Ovary (tissue), 10 donors: ENCODE measurements at places on chromosomes 1 and 21.

GRCh38 chr1:204283711-204284651 is 70.2 kb upstream of the GOLT1A start:
- H3K36me3 ChIP-seq: no peaks in the 10 kb centered on the region
- H3K4me1 ChIP-seq: peaks cover 20% of the 10 kb centered on the region
- H3K27me3 ChIP-seq: no peaks in the 10 kb centered on the region
- H3K4me3 ChIP-seq: no peak overlapping the region
- no peak for DNase-seq

DNA sequence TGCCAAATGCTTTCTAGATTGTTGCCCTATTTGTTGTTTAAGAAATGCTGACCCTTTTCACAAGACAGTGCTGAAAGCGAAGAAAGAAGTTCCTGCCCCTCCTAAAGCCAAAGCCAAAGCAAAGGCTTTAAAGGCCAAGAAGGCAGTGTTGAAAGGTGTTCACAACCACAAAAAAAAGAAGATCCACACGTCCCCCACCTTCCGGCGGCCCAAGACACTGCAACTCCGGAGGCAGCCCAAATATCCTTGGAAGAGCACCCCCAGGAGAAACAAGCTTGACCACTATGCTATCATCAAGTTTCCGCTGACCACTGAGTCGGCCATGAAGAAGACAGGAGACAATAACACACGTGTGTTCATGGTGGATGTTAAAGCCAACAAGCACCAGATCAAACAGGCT is 55.7 kb downstream of the PSMG1 start:
- no peaks in the 10 kb centered on the region for H3K36me3 ChIP-seq
- H3K4me1 ChIP-seq: no peaks in the 10 kb centered on the region
- no peaks in the 10 kb centered on the region for H3K27me3 ChIP-seq
- H3K27ac ChIP-seq: no peak overlapping the region

DNA sequence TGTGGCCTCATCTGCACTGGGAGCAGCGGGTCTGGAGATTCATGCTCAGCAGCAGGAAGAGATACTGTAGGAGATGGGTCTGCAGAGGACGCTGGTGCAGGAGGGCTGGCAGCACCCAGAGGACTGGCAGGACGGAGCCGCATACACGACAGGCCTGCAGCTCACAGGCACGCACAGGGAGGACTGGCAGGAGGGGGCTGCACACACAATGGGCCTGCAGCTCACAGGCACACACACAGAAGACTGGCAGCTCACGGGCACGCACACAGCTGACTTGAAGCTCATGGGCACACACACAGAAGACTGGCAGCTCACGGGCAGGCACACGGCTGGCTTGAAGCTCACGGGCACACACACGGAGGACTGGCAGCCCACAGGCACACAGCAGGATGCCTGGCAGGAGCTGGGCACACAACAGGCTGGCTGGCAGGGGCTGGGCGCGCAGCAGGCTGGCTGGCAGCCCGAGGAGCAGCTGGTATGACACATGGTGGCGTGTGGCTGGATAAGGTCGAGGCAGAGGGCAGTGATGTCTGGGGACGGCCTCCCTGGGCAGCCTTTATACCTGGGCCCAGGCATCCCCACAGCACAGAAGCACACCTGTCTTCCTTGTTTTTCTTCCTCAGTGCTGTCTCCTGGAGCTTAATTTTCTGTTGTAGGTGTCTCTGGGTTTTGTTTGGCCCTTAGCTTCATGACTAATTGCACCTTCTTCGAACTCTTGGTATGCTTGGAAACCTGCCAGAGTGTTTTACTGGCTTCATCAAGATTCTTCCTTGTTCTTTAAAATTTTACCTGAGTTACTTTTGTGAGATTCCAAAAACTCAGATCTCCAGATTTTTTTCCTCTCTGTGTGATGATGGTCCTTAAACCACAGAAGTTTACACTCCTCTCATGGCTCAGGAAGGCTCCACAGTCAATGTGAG is at the start of gene KRTAP12-2:
Gene KRTAP12-2 (minus strand): TSS at position 527 of the 920 bp plus-strand sequence. CDS start 41 bp downstream, at position 486.
- H3K4me1 ChIP-seq: no peaks in the 10 kb centered on the region
- H3K4me3 ChIP-seq: no peak within 1 kb of the TSS
- DNase-seq: no peak
- no peaks in the 10 kb centered on the region for H3K27me3 ChIP-seq
- H3K27ac ChIP-seq: no peak within 1 kb of the TSS

DNA sequence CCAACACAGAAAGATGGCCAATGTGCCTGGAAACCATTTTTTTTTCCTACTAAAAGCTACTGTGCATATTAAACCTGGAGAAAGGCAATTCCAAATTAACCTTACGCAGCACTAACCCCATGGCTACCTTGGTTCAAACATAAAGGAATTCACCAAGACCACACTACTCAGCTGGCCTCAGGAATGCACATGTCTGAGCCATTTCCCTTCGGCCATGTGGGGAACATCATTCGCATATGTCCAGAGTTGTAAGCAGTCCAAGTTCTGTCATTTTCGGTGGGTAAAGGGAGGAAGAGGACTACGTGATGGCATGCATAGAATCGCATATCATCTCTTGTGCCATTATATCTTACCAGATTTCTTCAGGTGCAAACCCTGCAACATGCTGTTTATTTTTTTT is 175.4 kb downstream of the NTMT2 start:
- no peaks in the 10 kb centered on the region for H3K36me3 ChIP-seq
- no peak overlapping the region for H3K27ac ChIP-seq
- no peak overlapping the region for H3K4me3 ChIP-seq
- no peaks in the 10 kb centered on the region for H3K27me3 ChIP-seq

DNA sequence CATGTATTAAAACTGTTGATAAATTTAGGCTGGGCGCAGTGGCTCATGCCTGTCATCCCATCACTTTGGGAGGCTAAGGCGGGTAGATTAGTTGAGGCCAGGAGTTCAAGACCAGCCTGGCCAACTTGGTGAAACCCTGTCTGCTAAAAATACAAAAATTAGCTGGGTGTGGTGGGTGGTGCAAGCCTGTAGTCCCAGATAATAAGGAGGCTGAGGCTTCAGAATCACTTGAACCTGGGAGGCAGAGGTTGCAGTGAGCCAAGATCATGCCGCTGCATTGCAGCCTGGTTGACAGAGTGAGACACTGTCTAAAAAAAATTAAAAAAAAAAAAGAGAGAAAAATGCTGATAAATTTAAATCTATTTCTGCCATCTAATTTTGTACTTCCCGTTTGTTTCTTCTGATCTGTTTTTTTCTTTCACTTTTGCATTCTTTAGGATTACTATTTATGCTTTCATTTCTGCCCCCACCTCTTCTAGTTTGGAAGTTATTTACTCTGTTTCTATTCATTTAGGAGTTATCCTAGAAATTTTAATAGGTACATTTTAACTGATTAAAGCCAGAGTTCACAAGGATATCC is 3.2 kb upstream of the DENND1B start:
- H3K4me1 ChIP-seq: no peaks in the 10 kb centered on the region
- DNase-seq: no peak
- no peaks in the 10 kb centered on the region for H3K27me3 ChIP-seq
- H3K36me3 ChIP-seq: no peaks in the 10 kb centered on the region
- H3K27ac ChIP-seq: no peak overlapping the region
- no peak overlapping the region for H3K4me3 ChIP-seq

DNA sequence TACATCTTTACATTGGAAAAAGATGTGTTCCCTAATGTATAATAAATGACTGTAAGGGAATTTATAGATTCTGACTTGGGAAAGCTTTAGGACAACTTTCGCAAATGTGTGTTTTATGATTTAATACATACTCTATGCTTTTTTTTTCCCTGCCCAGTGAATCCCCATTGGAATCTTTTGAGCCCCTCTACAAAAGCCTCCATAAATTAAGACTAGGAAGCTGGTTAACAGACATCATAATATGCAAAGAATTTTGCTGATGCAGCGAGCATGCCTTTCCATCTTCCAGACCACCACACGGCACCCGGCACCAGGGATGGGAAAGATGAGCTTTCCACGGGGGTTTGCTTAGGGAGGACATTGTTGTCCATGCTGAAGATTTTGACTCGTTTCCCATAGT is 156.1 kb upstream of the IVNS1ABP start:
- no peak overlapping the region for H3K4me3 ChIP-seq
- no peaks in the 10 kb centered on the region for H3K36me3 ChIP-seq
- H3K4me1 ChIP-seq: no peaks in the 10 kb centered on the region
- H3K27me3 ChIP-seq: no peaks in the 10 kb centered on the region
- DNase-seq: no peak
- no peak overlapping the region for H3K27ac ChIP-seq

DNA sequence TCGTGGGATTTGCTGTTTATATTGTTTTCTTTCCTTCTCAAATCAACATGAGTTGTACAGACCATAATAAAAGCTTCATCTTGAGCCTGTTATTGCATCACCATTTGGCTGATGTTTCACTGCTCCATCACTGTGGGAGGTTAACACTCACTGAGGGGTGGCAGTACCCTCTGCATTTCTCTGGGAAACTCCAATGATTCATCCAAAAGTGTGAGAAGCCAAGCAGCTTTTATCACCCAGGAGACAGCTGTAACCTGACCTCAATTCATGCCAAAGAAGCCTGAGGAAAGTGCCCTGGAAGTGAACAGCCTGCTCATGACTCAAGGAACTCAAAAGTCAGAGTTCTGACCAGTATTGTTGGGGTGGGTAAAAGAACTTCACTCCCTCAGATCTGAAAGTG is 84.1 kb downstream of the GPR88 start:
- no peaks in the 10 kb centered on the region for H3K27me3 ChIP-seq
- peak; percentile 21 for DNase-seq
- no peaks in the 10 kb centered on the region for H3K36me3 ChIP-seq
- peaks cover 6% of the 10 kb centered on the region for H3K4me1 ChIP-seq
- H3K4me3 ChIP-seq: no peak overlapping the region
- H3K27ac ChIP-seq: no peak overlapping the region

DNA sequence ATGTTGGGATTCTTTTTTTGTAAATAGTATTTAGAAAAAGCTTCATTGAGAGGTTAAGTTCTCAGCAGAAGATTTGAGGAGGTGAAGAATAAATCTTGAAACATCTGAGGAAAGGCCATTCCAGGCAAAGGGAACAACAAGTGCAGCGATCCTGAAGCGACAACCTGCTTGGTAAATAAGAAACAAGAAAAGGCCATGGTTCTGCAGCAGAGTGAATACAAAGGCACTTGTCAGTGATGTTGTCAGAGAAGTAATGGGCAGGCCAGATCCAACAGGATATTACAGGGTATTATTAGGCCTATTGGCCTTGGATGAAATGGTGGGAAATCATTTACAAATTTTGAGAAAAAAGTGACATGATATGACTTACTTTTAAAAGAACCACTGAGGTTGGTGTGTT is 960.0 kb downstream of the PLA2G4A start:
- DNase-seq: no peak
- no peaks in the 10 kb centered on the region for H3K4me1 ChIP-seq
- no peak overlapping the region for H3K27ac ChIP-seq
- no peaks in the 10 kb centered on the region for H3K27me3 ChIP-seq
- no peak overlapping the region for H3K4me3 ChIP-seq

- no peak overlapping the region for H3K4me3 ChIP-seq
- H3K36me3 ChIP-seq: no peaks in the 10 kb centered on the region
Observed at GRCh38 chr21:42037943-42038342, 27.8 kb upstream of the ZBTB21 start.

- no peaks in the 10 kb centered on the region for H3K4me1 ChIP-seq
- no peaks in the 10 kb centered on the region for H3K36me3 ChIP-seq
- no peak overlapping the region for H3K27ac ChIP-seq
- DNase-seq: no peak
- H3K4me3 ChIP-seq: no peak overlapping the region
Observed at GRCh38 chr1:27176954-27177353, 22.0 kb upstream of the SLC9A1 start.

GRCh38 chr1:27367160-27367650 is 444 bp upstream of the MAP3K6 start:
- no peaks in the 10 kb centered on the region for H3K27me3 ChIP-seq
- no peak overlapping the region for H3K27ac ChIP-seq
- H3K36me3 ChIP-seq: no peaks in the 10 kb centered on the region
- DNase-seq: no peak

- no peaks in the 10 kb centered on the region for H3K36me3 ChIP-seq
- H3K27me3 ChIP-seq: no peaks in the 10 kb centered on the region
- DNase-seq: no peak
- no peak overlapping the region for H3K4me3 ChIP-seq
Observed at GRCh38 chr1:22953057-22953739, 19.5 kb downstream of the LACTBL1 start.

DNA sequence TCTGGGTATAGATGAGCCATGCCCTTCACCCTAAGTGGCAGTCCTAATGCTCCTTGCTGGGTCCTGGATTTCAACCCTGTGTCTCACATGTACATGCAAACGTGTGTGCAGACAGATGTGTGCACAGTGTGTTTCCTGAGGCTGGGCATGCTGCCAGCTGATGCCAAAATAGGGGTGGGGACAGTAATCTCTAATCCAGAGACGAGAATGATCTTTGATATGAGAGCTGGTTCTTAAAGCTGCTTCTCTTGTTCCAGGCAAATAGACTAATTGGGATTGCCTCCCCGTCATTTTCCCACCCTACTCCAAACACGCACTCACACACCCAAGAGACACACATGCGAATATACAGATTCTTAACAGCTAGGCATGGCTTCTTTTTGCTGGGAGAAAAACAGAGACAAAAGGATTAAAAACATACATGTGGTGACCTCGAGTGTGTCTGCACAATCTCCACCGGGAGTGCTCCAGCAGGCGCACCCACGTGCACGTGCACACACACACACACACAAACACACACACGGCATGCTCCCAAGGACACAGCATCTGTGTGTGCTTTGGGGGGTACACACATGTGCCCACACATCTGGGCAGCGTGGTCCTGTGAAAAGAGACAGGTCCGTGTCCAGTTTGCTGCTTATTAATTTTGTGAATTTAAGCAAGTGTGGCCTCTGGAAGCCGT is 102.1 kb upstream of the ZBTB40 start:
- H3K27me3 ChIP-seq: no peaks in the 10 kb centered on the region
- peaks cover 1% of the 10 kb centered on the region for H3K4me1 ChIP-seq
- no peak for DNase-seq
- no peaks in the 10 kb centered on the region for H3K36me3 ChIP-seq
- no peak overlapping the region for H3K4me3 ChIP-seq

DNA sequence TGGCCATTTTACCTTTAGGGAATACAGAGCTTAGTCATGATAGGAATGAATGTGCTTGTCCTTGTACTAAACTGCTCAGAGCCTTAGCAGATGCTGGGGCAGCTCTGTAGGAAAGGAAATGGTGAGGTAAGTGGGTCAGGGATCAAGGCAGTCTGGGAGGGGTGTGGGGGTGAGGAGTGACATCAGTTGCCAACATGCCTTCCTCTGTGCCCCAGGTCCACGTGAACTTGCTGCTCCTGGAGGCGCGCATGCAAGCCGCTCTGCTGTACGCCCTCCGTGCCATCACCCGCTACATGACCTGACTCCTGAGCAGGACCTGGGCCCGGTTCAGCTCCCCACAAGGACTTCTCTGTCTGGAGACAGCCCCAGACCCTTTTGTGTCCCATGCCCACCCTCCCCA is 21.2 kb downstream of the SESN2 start:
- H3K27ac ChIP-seq: no peak overlapping the region
- no peaks in the 10 kb centered on the region for H3K4me1 ChIP-seq
- H3K4me3 ChIP-seq: no peak overlapping the region

GRCh38 chr1:221165839-221166500 is 286.7 kb downstream of the HLX start:
- no peak overlapping the region for H3K27ac ChIP-seq
- DNase-seq: no peak
- H3K36me3 ChIP-seq: no peaks in the 10 kb centered on the region
- no peak overlapping the region for H3K4me3 ChIP-seq
- no peaks in the 10 kb centered on the region for H3K27me3 ChIP-seq
- H3K4me1 ChIP-seq: no peaks in the 10 kb centered on the region

- DNase-seq: no peak
- no peaks in the 10 kb centered on the region for H3K27me3 ChIP-seq
- H3K27ac ChIP-seq: no peak overlapping the region
- no peak overlapping the region for H3K4me3 ChIP-seq
Observed at GRCh38 chr1:109274533-109275476, 8.1 kb downstream of the PSRC1 start.
